ENCODE measurements at places on chromosomes 4 and X.
A peak's percentile ranks its signal among the peaks of the same experiment; 100 is the strongest.

- DNase-seq, result no peak
These were observed 13.7 kb upstream of the CLTRN start for GRCh38 chrX:15678339-15678738.

DNA sequence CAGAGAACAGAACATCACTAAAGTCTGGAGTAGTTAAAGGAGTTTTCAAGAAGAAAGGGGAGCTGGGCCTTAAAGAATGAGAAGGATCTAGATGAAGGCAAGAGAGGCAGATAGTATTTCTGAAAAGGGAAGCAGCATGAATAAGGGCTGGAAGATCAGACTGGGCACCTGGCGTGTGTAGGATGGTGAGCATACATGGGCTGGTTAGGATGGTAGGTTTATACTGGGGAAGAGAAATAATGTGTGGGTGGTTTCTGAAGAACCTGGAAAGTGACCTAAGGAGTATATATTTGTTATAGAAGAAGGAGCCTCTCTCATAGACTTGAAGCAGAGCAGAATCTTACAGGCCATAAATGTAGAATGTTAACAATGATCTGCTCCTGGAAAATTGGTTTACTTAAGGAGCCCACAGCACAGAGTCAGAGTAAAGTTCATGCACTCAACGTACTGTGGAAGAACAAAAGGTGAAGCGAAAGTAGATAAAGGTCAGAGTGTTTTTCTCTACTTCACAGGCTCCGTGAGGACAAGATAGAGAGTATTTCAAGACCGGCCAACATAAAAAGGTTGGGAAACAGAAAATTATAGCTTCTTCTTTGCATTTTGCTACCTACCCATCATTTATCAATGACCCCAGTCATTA lies 35.8 kb downstream of the MBNL3 start:
- DNase-seq, result no peak

DNA sequence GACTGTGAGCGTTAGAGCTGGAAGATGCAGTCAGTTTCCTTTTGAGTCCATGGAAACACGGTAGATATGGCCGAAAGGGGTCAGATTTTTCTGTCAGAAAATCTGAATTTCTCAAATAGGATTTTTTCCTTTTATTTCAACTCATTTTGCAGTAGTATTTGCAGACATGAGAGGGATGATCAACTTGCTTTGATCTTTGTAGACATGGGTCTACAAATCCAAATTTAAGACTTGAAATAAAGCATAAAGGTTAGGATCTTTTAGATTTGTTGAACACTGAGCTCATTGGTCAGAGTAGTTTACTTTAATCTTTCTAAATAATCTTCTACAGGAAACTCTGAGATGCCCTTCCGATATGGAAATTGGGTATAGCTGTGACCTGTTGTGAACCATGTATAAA lies 44.7 kb downstream of the DOCK11 start:
- no peak for DNase-seq

DNA sequence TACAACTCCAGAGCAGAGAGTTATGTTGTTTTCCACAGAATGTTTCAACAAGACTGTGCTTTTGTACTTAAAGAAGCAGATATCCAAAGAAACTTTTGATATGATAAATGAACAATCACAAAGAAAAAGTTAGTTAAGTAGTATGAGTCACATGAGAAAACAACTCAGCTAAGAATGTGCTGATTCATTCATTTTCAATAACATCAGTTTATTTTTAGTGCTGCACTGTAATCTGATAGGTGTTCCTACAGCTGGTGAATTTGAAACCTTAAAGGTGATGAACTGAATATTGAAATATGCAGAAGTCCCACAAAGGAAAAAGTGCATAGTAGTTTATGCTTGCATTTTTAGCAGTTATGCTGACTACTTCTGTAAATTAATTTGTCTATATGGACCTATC lies 180.3 kb upstream of the TENM3 start:
- peak; percentile 55 for DNase-seq

Data from EL (cell line).